ENCODE measurements at places on chromosomes 3 and 15. TPM values are rescaled to one million over a fixed set of nuclear protein-coding genes. Genes with fewer than 3 reads are reported as not detected.

DNA sequence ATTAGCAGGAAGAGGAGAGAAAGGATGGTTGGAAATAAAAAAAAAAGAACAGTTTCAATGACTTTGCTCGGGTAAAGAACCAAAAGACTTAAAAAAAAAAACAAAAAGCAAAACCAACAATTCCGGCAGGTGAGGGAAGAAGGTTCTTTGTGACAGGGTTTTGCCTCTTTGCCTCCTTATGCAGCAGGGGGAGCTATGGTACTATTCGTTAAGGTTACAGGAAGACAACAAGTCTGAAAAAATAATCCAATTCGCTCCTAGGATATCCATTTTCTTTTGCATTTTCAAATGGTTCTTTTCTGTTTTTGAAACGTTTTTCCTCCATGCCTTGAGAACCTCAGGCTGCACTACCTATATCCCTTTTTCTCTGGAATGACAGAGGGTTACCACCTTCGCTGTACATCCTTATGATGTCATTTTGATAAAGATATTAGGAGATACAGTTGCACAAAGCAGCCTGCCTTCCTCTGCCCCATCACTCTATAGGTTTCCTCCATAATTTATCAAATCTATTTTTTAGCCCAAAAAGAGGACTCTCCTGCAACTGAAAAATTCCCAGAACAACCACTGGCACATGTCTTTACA lies 55.0 kb downstream of the CFAP20DC start:
- peak; percentile 6 for DNase-seq

DNA sequence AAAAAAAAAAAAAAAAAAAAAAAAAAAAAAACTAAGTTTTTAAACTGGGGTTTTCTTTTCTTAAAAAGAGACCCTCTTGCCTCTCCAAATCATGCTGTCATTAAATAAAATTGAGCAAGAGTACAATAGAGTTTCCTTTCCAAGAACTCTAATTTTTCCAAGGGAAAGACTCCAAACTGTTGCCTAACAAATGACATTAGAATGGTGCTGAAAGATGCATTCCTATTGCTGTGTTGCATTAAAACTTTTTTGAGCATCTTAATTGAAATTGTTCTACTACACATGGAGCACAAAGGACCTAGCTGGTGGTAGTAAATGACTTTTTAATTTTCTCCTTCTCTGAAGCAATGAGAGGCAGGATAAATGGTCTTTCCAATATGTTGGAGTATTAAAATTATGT lies 469.1 kb upstream of the ARHGEF26 start:
- no peak for DNase-seq

DNA sequence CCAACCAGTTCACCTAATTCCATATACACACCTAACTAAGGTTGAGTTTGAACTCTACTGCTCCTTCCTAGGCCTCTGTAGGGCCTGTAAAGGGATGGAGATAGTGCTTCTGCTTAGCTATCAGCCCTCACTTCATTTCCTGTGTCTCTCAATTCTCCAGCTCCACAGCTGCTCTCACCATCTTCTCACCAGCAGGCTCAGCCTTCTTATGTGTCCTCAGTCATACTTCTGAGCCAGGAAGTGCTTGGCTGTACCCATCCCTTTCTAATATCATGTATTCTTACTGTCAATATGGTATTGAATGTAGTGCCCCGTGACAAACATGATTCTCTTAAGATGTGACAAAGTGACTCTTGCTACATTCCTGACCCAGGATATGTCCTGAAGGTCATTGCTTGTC lies 116.9 kb downstream of the SLC9A9 start:
- DNase-seq = no peak

DNA sequence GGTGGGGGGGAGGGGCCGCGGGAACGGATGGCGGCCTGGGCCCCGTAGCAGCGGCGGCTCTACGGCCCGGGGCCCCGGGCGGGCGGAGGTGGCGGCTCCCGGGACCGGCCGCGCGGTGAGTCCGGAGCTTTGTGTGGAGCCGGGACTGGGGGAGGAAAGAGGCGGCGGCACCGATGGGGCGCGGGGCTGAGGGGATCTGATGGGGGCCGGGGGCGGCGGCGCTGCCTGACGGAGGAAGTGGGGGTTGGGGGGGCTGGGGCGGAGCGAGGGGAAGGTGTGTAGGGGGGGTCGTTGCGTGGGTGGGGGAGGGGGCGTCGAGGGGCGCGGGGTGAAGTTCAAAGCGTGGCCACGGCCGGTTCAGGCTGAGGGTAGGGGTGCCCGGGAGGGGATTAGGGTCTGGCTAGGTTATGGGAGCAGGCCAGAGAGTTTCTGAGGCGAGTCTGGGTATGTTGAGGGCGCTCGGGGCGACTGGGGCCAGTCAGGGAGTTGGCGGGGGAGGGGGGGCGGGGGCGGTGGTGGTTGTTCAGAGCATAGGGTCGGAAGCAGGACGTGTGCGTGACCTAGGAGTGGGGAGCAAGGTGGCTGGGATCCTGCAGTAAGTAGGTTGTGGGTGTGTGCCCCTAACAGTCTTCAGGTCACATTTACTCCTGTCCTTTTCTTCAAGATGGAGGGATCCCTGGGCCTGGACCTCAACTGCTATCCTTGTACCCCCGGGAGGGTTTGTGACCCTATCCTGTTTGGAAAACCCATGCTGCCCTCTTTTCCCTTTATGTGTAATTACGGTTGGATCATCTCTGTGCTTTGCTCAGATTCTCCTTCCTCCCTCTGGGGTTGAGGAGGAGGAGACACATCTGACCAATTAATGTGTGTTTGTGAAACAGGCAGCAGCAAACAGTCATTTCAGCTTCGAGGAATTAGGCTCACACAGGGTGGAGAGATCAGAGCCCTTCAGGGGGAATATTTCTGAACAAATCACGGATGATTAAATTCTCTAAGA lies 644 bp downstream of the ZNF609 start:
- peak; percentile 30 for DNase-seq

GRCh38 chr15:66291816-66292570 lies 1.4 kb upstream of the DIS3L start:
- no peak for DNase-seq

- no peak for DNase-seq
Observed at GRCh38 chr3:143242101-143242500, 122.5 kb downstream of the CHST2 start.

DNA sequence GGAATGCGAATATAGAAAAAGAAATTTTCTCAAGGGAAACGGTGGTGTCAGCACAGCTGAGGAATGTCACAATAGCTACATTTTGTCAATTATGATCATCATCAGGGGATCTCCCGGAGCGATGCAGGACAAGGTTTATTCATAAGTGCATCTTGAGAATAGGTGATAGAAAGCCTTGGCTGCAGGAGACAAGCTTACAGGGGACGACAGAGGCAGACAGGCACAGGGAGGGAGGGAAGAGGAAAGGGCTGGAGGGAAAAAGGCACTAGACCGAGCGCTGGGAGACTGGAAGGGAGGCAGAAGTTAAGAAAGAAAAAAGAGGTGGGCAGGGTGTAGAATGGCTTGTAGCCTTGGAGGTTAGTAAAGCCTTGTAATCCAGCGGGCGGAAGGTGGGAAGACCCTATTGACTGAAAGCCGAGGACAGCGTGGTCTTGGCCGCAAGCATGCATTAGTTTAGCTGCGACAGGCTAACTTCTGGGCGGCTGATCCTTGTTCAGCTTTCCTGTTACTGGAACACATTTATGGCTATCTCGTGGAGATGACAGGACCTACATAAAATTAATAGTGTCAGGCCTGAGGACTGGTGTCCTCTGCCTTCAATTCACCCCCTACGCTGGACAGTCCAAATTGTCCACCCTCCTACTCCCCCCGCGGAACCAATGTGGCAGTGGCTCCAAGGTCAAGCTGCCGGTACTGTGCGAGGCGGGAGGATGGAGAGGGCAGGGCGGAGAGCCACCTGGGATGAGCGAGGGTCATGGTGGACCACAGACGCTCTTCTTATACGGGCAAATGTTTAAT lies 1.4 kb upstream of the NECTIN3 start:
- no peak for DNase-seq

DNA sequence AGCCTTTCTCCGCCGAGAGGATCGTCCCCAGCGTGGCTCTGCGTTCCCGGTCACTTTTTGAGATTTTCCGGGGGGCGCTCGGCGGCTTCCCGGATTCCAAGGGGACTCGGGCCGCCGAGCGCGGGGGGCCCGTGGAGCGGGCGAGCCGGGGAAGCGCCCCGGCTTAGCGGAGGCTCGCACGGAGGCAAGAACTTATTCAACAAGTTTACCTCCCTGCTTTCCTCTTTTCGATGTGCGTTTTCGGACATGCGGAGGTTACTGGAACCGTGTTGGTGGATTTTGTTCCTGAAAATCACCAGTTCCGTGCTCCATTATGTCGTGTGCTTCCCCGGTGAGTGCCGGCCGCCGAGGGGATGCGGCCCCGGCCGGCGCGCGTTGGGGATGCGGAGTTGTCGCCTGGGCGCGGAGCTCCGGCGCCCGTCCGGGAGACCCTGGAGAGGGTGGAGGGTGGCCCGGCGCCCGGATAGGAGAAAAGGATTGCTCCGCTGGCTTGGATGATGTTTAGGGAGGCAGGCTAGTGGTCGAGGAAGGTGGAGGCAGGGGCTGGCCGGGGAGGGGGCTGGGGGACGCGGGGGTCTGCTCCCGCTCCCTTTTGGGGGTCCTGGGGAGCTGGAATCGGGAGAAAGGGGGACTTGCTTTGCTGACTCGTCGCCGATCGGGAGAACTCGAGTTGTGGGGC lies 810 bp downstream of the PTPRG start:
- no peak for DNase-seq

DNA sequence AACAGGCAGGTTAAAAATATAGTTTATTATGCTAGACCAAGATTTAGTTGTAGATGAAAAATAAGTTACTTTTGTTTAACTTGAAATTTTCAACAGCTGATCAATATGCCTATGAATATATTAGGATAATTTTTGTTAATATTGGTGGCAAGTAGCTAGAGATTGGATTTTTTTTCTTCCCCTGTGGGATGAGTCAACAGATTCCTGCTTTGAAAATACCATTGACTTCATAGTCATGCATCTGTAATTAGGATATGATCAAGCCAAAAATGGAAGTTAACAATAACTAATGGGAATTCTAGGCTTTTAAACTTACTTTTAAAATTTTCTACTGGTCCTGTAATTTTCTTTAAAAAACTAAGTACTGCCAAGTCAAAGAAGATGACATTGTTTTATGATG lies 211.7 kb downstream of the ZIC1 start:
- DNase-seq = no peak

- DNase-seq = no peak
Observed at GRCh38 chr15:101086394-101087171, 165.3 kb downstream of the CHSY1 start.

DNA sequence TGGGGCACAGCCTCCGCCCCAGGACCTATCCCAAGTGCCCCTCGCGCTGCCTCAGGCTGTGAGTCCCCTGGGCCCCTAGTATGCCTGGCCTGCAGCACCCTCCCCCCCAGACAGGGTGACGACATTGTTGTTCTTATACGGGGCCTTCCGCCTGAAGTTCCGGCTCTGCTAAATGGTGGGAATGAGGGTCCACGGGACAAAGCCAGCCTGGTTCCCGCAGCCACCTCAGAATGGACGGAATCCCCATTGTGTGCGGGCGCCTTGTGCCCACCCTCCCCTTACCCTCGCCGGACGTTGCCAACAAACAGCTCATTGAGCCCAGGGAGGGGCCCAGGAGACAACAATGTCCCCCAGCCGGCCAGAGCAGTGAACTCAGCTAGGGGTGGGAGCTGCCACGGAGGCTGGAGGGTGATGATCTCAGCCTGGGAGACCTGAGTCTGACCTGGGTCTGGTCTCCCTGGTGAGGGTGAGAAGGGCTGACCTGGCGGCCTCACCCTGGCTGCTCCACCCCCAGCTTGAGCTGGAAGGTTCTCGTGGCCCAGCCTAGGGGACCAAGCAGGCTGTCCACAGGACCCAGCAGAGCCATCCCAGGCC lies 10.2 kb upstream of the DLL4 start:
- DNase-seq = no peak

- DNase-seq = no peak
Observed at GRCh38 chr15:47862402-47862801, 145.1 kb downstream of the SEMA6D start.

GRCh38 chr15:100959066-100960050 lies 40.2 kb downstream of the LRRK1 start:
- DNase-seq = peak; percentile 35

- no peak for DNase-seq
Observed at GRCh38 chr15:38726187-38726586, 161.6 kb upstream of the RASGRP1 start.

DNA sequence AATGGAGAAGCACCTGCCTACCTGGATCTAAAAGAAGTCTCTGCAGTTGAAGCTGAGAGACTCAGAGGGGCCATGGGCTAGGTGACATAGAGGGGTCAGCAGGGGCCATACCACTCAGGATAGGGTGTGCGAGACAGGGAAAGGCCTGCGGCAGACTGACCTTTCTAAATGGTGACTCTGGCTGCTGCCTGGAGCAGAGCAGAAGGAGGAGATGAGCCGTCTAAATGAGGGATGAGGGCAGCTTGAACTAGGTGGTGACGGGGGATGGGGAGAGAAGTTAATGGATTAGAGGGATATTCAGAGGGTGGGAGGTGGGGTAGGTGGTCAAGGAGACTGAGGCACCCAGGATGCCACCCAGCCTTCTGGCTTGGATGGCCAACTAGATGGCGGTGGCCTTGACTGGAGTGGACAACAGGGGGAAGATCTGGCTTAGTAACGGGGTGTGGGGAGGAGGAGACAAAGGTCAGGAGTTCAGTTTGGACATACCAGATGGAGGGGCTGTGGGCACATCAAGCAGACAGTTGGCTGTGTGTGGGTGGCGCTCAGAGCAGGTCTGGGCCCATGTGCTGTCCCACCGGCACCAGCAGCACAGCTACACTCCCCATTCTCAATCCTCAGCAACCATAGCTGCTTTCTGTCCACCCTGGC lies 3.2 kb upstream of the ITIH1 start:
- no peak for DNase-seq

- no peak for DNase-seq
Observed at GRCh38 chr3:141346007-141346406, 22.3 kb upstream of the ZBTB38 start.

GRCh38 chr3:148075771-148076716 lies 621.7 kb upstream of the AGTR1 start:
- DNase-seq = no peak

- DNase-seq = no peak
Observed at GRCh38 chr3:30518181-30518864, 88.1 kb upstream of the TGFBR2 start.

- DNase-seq = no peak
Observed at GRCh38 chr3:39388741-39389248, 5.6 kb downstream of the SLC25A38 start.

DNA sequence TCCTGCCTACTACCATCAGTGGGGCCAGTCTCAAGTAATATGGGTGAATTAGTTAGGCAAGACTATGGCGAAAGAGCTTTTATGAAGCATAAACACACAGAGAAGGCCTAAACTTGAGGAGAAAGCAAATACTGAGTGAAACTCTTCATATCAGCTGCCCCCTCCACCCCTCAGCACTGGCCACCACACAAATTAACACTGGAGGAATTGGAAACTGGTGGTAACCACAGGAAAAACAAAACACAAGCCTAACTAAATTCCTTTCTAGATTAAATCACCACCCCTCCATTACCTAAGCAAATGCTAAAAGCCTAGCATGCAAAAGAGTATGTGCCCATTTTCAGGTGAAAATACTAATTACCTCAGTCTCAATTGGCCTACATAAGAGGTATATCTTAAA lies 774.7 kb upstream of the NECTIN3 start:
- no peak for DNase-seq

The CYP8B1 gene
- not detected for polyA plus RNA-seq

The REC114 gene
- polyA plus RNA-seq = not detected

The PLA2G4B gene
- 25.1 TPM for polyA plus RNA-seq

The CLEC3B gene
- 14.5 TPM for polyA plus RNA-seq

The BBX gene
- 25.1 TPM for polyA plus RNA-seq

The FAM81A gene
- polyA plus RNA-seq = not detected

The GPR149 gene
- not detected for polyA plus RNA-seq

The ARMC8 gene
- polyA plus RNA-seq = 42.0 TPM

The AGBL1 gene
- polyA plus RNA-seq = not detected

All from CD14-positive monocyte (primary cell).